HCEC 1CT (cell line): ENCODE measurements at places on chromosomes 16 and 17.

- peak; percentile 87 for DNase-seq
These were observed 28.0 kb downstream of the NXN start for GRCh38 chr17:951325-952132.

DNA sequence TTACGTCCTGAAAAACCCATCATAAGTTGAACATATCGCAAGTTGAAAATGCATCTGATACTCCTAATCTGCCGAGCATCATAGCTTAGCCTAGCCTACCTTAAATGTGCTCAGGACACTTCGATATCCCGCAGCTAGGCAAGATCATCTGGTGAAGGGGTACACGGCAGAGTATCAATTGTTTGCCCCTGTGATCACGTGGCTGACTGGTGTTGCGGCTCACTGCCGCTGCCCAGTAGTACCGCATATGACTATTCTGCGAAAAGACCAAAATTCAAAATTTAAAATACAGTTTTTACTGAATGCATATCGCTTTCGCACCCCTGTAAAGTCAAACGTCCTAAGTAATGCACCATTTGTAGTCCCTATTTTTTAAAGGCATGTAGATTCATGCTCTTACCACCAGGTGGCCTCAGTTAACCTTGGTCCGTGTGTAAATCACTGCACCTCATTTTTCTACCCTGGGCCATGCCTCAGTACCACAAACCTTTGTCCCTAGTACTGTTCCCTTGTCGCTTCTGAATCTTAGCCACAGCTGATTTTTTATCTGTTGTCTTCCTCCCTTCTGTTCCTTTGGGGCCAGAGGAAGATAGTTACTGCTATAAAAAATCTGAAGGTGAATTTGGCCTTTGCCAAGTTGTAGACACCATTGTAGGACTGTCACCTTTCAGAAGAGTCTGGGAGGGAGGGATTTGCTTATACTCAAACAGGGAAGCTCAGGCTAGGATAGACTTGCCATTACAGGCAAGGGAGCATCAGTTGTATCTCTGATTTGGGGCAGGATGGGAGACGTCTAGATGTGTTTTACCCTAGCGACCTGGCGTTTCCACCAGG, 34.4 kb downstream of the WWP2 start:
- DNase-seq: peak; percentile 62

- no peak for DNase-seq
These were observed 3.9 kb downstream of the NAGS start for GRCh38 chr17:44008205-44008909.

DNA sequence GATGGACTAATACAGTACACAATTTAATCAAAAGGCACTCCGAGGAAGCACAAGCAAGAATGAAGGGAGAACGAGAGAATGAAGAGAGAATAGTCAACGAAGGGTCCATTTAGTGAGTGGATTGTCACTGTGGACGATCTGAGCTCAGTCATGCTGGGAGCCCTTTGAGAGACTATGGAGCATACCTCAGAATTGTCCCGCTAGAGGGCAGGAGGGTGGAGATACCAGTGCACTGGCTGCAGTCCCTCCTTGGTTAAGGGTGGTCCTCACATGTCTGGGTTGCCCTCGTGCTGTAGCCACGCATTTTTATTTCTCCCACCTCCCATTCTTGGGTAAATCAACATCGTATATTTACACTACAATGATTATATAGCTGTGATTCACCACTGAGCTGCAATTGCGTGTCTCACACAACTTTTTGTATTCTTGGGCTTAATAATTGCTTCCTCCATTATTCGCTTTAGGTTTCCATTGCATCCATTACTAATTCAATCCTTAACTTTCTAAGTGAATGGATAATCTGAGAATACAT, 33.2 kb upstream of the FAM20A start:
- DNase-seq: no peak

GRCh38 chr16:49564496-49565229, 191.1 kb downstream of the C16orf78 start:
- DNase-seq: no peak

DNA sequence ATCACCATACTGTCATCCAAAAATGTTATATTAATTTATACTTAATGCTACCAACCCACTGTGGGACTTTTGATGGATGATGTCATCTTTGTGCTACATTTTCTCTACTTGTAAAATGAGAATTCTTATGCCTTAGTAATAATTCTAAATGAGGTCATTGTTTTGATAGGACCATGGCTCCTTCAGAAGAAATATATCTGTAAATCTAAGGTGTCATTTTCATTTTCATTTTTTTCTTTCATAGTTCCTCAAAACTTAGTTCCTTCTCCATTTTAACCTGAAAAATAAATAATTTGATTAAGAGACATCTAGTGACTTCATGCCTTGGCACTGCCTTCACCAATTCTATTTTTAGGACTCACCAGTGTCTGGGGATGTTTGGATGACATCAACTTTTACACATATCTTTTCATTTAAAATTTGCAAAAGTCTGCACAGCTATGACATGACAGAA, 48.7 kb downstream of the GPRC5B start:
- DNase-seq: peak; percentile 32

- no peak for DNase-seq
These were observed 76.9 kb upstream of the ZFHX3 start for GRCh38 chr16:73124665-73125375.
